ENCODE measurements at places on chromosomes 3 and 15.

- no peak for DNase-seq
These were observed 37.0 kb downstream of the CHDH start for GRCh38 chr3:53809267-53809666.

- no peak for DNase-seq
These were observed 2.1 kb upstream of the OCA2 start for GRCh38 chr15:28101201-28101600.

GRCh38 chr15:60115579-60116380, 111.7 kb downstream of the FOXB1 start:
- no peak for DNase-seq

GRCh38 chr15:57797110-57797509, 90.6 kb downstream of the POLR2M start:
- DNase-seq, result no peak

GRCh38 chr3:30777426-30778113, 116.9 kb downstream of the GADL1 start:
- DNase-seq, result no peak

- DNase-seq, result no peak
These were observed 75.1 kb upstream of the TRIM42 start for GRCh38 chr3:140602781-140603180.

DNA sequence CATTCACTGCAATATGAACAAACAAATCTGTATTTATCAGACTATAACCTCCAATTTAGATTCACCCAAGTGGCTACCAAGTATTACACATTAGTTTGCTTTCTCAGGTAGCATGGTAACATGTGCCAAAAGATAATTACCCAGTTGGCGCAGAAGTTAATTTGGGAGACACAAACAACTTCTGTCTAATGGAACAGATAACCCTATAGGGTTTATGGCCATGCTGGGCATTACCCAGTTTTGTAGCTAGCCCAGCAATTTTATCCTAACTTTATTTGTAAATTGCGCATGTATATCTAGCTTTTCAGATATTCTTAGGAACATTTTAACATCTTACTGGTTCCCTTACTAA, 780 bp downstream of the RPL22L1 start:
- DNase-seq, result no peak

- no peak for DNase-seq
These were observed 31.7 kb downstream of the NR2F2 start for GRCh38 chr15:96362011-96362754.

DNA sequence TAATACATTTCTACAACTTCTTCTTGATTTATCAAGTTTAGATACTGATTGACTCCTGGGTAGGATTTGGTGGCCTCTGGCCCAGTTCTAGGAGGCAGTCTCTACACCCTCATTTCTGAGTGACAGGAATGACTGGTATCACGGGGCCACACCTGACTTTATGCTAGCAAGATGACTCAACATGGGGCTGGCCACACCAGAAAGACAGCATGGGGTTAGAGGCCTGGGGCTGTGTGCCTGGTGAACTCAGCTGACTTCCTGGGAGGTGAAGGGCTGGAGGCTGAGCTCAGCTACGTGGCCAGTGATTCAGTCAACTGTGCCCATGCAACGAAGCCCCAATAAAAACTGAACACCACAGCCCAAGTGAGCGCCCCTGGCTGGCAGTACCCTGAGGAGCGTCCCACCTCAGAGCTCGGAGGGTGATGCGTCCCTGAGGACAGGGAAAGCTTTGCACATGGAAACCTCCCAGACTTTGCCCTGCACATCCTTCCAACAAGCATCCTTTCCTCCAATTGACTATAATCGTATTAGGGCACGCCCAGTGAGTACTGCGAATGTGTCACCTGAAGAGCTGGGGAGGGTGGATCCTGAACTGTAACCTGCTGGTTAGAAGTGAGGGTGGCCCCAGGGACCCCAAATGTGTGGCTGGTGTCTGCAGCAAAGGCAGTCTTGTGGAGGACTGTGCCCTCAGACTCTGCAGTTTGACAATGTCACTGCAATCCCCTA, 57.2 kb downstream of the NIPA2 start:
- no peak for DNase-seq

GRCh38 chr3:7585052-7585451, 724.1 kb downstream of the GRM7 start:
- no peak for DNase-seq

- no peak for DNase-seq
These were observed 790 bp downstream of the PARP14 start for GRCh38 chr3:122681284-122681973.

GRCh38 chr15:90030376-90030775, 29.3 kb downstream of the ZNF710 start:
- DNase-seq, result no peak

- no peak for DNase-seq
These were observed 180.1 kb downstream of the ATG7 start for GRCh38 chr3:11452312-11452711.

DNA sequence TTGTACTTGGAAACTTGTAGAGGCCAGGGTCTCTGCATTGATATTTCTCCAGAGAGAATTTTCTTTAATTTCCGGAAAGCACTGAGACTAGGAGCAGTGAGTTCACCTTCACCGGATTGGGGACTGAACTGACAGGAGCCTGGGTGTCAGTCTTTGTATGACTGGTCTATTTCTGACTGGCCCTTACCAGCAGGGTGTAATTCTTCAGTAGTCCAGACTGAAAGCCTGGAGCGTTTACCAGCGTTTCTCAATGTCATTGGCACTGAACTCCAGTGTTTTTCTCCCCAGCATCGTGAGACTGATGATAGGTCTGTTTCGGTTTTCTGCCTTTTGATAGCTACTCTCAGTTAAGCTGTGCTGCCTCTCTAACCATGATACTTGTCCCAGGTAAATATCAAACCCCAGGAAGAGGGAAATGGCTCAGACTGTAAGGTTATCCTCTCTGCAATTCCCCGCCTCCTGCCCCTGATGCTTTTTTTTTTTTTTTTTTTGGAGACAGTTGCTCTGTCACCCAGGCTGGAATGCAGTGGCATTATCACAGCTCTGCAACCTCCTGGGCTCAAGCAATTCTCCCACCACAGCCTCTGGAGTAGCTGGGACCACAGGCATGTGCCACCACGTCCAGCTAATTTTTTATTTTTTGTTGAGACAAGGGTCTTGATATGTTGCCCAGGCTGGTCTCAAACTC, 103.6 kb downstream of the CACNA2D3 start:
- DNase-seq, result no peak

- no peak for DNase-seq
These were observed 40.5 kb downstream of the FILIP1L start for GRCh38 chr3:100073714-100074307.

GRCh38 chr15:66724732-66725463, 22.9 kb downstream of the SMAD6 start:
- DNase-seq, result no peak

DNA sequence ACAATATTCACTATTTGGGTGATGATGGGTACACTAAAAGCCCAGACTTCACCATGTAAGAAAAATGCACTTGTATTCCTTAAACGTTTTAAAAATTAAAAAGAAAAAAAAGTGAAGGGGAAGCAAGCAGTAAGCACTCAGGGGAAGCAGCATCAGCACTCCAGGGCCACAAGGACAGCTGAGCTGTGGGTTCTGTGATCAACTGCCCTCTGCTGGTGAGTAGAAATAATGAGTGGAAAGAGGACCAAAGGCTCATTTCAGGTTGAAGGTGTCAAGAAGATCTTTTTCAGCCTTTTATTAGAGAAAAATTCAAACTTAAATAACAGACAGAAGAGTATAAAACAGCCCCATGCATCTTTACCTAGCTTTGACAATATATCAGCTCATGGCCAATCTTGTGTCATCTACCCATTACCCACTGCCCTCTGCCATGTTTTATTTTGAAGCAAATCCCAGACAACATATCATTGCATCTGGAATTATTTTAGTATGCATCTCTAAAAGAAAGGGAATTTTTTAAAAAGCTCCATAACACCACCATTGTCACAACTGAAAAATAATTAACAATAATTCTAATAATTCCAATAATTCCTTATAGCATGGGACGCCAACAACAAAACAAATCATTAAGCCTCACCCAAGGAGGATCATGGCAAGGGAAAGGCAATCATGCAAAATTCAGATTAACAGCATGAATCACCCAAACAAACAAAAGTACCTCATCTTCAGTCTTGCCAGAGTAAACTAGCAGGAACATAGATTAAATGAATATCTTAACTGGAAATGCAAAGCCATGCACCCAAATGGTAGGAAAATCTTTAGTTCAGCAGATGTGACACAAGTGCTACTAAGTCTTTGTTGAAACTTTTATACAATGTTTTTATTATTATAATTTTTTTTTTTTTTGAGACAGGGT, 42.5 kb downstream of the TAMM41 start:
- DNase-seq, result no peak

- DNase-seq, result peak; percentile 46
These were observed 1.2 kb upstream of the LCTL start for GRCh38 chr15:66566963-66567531.

DNA sequence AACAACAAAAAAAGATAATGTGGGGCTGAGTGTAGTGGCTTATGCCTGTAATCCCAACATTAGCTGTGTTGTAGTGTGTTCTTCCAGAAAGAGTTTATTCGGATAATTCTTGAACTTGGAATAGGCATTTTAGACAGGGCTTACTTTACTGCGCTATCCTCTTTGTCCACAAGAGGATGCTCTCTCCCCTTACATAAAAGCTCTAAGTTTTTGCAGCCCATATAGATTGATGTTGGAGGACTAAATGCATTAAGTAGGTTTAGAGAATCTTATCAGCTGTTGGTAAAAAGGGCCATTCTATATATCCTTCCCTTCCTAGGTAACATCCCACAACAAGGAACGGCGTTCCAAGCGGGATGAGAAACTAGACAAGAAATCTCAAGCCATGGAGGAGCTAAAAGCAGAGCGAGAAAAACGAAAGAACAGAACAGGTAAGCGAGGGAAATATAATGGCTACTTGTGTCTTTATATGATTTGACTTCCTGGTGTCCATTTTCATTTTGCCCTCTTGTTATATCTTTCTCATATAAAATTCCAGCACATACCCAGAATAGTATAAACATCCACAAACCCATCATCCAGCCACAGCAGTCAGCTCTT, 27.8 kb upstream of the ITPKA start:
- DNase-seq, result peak; percentile 65

GRCh38 chr3:78642226-78643035, 1125.4 kb downstream of the ROBO1 start:
- DNase-seq, result no peak

GRCh38 chr3:23175341-23176083, 27.6 kb upstream of the UBE2E2 start:
- no peak for DNase-seq

DNA sequence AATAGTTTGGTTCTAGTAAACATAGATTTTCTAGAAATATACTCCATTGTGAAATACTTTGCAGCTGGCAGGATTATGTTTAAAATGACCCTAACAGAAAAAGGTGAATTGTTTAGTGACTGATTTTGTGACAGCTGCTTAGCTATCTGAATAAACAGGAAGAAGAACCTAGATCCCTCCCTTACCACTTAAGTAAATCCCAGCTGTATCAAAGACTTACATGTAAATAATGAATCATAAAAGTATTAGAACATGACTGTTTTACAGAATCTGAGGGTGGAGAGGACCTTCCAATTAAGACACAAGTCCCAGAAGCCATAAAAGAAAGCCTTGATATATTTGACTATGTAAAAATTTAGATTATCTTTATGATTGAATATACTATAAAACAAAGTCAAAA, 15.9 kb downstream of the SLC49A4 start:
- DNase-seq, result no peak

DNA sequence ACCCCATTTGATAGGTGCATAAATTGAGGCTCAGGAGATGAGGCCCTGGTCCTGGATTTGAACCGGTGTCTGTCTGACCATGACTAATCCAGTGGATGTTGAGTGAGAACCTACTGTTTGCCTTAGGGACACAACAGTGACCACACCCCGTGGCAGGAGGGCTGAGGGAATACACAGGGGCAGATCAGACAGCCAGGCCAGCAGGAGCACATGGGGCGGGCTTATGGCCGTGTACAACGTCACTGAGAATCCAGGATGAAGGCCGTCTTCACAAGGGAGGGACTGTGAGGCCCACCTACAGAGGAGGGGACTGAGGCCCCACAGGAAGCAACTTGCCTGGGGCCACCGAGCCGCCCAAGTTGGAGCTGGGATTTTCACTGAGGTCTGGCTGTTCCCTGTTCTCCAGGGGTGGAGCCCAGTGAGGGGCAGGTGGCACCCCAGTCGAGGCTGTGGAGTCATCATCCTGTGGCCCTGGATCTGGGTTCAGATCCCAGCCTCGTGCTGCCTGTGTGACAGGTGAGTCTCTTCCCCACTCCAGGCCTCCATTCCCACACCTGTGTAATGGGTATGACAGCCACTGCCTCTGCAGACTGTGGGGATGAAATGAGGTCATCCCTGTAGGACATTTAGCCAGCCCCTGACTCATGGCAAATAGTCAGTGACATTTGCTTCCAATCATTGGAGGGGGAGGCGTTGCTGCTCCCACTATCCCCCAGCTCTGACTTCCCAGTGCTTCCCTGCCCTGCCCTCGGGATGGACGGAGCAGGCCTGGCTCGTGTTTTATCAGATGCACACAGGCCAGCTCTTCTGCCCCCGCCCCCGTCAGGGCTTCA, 6.3 kb upstream of the PLXND1 start:
- no peak for DNase-seq

DNA sequence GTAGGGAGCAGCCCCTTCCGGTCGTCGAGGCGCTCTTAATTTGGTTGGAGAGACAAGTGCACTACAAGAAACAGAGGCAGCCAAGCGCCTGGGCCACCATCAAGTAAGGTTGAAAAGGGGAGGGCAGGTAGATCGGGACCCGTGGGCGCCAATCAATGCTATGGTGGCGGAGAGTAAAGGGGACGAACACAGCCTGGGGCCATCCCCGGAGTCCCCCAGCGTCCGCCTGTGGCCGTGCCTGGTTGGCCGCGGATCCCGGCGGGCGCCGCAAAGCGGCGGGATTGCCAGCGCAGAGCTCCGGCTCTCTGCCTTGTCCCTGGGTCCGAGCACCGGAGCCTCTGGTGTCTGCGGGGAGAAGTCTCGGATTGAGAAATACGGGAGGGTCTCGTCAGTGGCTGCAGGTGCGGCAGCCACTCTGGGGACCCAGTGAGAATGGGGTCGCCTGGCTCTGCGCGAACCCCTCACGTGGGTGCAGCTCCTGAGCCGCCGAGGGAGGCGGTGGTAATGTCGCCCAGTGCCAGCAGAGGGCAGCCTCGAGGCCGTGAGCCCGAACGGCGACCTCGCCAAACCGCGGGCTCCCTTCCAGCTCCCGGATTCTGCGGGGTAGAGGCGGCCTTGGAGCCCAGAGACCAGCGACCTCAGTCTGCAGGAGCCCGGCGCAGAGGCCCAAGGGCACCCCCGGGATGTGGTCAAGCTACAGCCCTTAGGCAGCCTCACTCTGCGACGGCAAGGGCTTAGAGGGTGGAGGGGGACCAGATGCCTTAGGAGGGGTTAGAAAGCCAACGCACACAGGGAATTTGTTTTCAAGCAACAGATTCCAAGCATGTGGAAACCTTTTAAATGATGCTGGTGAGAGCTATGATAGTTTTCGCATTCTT, 10.8 kb downstream of the FOXL2 start:
- peak; percentile 61 for DNase-seq

DNA sequence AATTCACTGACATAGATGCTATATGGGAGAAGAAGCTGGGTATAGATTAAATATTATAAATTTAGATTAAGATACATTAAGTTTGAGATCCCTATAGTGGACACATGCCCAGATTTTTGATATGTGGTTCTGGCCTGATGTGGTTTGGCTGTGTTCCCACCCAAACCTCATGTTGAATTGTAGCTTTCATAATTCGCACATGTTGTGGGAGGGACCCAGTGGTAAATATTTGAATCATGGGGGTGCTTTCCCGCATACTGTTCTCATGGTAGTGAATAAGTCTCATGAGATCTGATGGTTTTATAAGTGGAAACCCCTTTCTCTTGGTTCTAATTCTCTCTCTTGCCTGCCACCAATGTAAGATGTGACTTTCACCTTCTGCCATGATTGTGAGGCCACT, 189.4 kb upstream of the CD96 start:
- no peak for DNase-seq

Measured in NCI-H1694 (cell line).